ENCODE measurements at places on chromosomes 7 and 10.

GRCh38 chr7:108268200-108268820 is 138.1 kb upstream of the LAMB4 start:
- no peak for DNase-seq

GRCh38 chr7:47622586-47622945 is 40.7 kb upstream of the TNS3 start:
- no peak for DNase-seq

- no peak for DNase-seq
These were observed 1.7 kb upstream of the ST7 start for GRCh38 chr7:116951366-116952292.

- DNase-seq: no peak
These were observed 329 bp downstream of the NOLC1 start for GRCh38 chr10:102152545-102152890.

DNA sequence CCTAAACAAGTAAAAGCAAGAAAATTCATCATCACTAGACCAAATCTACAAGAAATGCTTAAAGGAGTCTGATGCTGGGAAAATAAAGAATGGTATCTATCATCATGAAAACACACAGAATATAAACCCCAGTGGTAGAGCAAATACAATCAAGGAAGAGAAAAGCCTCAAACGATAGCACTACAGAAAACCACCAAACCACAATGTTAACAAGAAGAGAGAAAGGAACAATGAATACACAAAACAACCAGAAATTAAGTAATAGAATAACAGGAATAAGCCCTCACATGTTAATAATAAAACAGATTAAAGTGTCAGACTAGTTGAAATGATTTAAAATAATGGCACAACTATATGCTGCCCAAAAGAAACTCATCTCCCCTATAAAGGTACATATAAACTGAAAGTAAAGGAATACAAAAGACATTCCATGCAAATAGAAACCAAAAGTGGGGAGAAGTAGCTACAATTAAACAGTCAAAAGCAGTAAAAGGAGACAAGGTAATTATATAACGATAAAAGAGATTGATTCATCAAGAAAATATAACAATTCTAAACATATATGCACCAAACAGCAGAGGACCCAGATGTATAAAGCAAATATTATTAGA is 77.3 kb downstream of the JMJD1C start:
- DNase-seq: no peak

DNA sequence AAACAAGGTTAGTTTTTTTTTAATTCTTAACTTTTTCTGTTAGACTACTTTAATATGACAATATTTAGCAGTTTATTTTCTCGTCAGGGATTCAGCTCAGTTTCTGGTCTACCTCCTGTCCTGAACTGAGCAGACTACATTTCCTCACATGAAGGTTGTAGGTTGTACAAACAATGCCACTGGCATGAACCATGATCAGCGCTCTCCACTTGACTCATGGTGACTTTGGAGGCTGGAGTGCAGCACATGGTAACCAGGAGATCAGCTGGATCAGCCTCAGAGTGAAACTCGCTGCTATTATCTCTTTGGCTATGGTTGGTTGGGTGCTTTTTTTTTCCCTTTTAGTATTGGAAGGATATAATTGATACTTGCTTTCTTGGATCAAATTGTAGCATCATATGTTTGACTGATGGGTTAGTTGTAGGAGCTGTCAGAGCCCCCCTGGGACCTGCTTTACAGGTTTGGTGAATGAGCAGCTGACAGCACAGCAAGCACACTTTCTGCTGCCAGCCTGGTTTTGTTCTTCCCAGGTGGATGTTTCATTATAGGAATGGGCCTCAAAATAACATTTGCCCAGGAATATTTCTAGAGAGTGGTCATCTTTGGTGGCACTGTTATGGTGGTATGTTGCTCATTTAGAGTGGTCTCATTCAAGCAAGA is 556.4 kb downstream of the AUTS2 start:
- no peak for DNase-seq

GRCh38 chr10:14153570-14154055 is 177.1 kb downstream of the FRMD4A start:
- no peak for DNase-seq

DNA sequence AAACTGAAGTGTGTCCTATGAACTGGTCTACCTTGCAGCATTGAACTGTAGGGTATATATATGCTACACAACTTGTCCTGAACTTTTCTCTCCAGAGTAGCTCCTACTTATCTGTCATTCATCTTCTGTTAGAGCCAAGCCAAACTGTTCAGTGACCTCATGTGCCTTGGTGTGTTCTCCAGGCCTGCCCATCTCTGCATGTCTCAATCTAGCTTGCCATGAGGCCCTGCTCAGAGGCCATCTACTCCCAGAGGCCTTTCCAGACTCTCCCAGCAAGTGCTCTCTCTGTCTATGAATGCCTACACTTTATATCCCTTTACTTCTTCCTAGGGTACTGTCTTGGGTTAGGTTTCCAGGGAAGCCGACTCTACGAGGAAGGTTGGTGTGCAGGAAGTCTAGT is 99.8 kb upstream of the MTPN start:
- no peak for DNase-seq

GRCh38 chr10:63769367-63769766 is 248.2 kb downstream of the REEP3 start:
- no peak for DNase-seq

DNA sequence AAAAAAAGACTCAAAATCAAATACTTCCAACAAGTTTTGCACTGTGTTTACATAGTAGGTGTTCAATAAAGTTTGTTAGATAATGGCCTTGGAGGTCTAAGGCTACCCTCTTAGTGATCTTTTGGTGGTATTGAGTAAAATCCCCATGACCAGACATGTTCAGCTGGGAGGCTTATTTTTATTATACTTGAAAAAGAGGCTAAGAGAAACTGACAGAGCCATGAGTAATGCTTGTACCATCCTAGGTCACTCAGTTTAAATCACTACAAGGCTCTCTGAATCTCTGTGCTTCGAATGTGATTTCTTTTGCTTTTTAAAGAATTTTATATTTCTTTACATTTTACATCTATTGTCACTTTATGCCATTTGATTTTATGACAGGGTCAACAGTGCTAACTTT is 90.5 kb downstream of the TWIST1 start:
- no peak for DNase-seq

GRCh38 chr10:131560706-131561355 is 249.3 kb upstream of the TCERG1L start:
- DNase-seq: no peak

DNA sequence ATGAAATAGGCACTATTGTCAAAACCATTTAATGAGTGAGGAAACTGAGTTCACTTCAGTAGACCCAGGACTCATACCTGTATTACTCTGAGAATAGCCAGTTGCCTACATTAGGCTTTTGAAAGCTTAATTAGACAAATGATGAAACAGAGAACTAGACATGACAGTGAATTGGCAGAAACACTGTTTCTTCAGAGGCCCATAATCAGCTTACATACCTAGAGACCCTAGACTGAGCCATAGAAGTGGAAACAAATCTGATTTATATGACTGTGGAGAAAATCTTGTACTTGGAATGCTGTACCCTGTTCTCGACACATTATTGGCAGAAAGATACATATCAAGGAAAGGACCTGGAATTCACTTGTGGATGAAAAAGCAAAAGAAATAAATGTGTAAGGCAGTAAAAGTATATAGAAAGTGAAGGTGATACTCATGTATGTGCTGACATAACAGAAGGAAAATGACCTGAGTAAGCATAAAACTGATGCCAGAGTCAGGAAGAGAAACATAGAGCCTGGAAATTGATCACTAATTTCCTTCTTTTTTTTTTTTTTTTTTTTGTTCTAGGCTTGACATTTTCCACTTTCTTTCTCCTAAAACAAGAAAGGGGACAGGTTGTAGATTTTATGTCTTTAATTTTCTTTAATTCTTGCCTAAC is 251.5 kb downstream of the BICC1 start:
- no peak for DNase-seq

- peak; percentile 18 for DNase-seq
These were observed at the start of gene PRXL2A for GRCh38 chr10:80408242-80409101. TSS of gene PRXL2A (plus strand) at chr10:80408551. CDS start at chr10:80420468, 11,917 bp downstream.

- no peak for DNase-seq
These were observed 54.3 kb downstream of the CLIP2 start for GRCh38 chr7:74343281-74344131.

GRCh38 chr10:119296703-119297102 is 89.3 kb downstream of the GRK5 start:
- DNase-seq: no peak

- no peak for DNase-seq
These were observed 262.9 kb upstream of the MAGI2 start for GRCh38 chr7:79716329-79716728.

DNA sequence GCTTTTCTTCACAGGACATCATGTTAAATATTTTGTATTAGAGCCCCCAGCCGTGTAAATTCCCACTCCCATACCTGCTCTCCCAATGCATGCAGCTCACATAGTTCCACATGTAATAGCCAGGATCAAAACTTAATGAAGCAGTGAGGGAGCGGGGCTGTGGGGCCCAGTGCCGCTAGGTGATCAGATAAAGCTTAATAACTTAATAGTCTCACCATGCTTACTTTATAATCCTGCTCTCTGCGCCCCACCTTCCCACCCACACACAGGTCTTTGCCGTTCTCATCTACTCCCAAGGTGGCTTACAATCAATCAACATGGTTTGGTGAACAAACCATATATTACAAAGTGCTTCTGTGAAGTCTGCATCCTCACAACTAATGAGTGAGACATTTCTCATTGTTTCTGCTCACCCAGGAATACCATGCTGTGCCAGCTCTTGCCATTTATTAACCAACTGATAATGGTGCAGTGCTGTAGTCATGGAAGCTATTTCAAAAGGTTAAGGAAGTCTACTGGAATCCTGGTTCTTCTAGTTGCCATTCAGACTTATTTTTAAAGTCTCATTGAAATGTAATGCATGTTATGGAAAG is 156.4 kb downstream of the CTTNBP2 start:
- DNase-seq: no peak

DNA sequence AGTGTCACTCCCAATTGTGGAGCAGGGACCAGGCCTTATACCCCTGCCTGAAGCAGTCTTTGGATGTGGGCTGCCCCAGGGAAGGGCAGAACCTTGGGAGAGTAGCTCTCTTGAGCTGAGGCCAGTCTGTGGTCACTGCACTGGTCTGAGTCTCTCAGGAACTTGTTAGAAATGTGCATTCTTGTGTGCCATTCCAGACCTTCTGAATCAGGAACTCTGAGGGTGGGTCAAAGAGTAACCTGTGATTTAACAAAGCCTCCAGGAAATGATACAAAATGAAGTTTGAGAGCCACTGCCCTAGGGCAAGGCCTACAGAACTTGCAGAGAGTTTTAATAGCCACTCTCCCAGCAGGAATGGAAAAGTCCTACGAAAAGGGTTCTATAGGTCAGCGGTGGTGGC is 68.1 kb downstream of the LYZL1 start:
- no peak for DNase-seq

- peak; percentile 33 for DNase-seq
These were observed 81.0 kb downstream of the CCNY start for GRCh38 chr10:35417313-35417625.

- DNase-seq: no peak
These were observed 855.1 kb downstream of the LRMDA start for GRCh38 chr10:76286536-76286935.

DNA sequence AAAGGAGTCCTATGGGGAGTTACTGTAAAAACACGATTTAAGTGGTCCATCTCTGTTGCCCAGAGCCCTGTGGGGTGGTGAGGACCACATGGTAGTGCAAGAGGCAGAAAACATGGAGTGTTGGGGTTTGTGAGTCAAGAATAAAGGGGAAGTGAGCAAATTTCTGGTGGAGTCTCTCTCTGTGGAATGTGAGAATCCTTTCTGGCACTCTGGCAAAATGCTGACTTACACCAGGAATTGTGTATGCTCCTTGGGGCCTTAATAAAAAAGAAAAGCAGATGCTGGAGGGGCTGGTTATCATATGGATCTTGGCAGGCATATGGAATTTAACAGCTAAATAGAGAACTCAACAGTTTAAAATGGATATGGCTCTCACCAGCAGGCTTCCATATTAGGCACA is 486.0 kb downstream of the TNS3 start:
- DNase-seq: no peak

GRCh38 chr10:67596641-67597040 is 99.4 kb downstream of the CTNNA3 start:
- no peak for DNase-seq

- no peak for DNase-seq
These were observed 59.2 kb upstream of the ADCY1 start for GRCh38 chr7:45514944-45515343.

GRCh38 chr10:114070710-114071109 is 27.0 kb downstream of the ADRB1 start:
- no peak for DNase-seq

GRCh38 chr7:42714356-42714755 is 197.5 kb downstream of the C7orf25 start:
- DNase-seq: no peak

GRCh38 chr7:74542558-74543117 is 88.9 kb downstream of the GTF2IRD1 start:
- no peak for DNase-seq

DNA sequence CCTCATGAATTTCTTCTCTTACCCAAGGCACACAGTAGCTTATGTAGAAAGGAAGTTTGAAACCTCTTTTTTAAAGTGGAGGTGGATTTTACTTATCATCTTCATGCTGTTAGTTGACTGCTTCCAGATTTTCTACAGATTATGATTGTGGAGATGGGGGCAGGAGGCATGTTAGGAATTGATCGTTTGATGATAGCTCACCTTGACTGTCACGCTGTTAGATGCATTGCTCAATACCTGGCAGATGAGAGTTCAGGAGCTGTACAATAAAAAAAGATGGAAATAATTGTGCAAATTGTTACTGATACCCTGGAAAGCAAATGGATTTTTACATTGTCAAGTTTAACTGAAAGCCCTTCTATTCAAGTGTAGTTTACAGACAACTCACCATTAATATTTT is 340.3 kb downstream of the PLXDC2 start:
- DNase-seq: no peak

DNA sequence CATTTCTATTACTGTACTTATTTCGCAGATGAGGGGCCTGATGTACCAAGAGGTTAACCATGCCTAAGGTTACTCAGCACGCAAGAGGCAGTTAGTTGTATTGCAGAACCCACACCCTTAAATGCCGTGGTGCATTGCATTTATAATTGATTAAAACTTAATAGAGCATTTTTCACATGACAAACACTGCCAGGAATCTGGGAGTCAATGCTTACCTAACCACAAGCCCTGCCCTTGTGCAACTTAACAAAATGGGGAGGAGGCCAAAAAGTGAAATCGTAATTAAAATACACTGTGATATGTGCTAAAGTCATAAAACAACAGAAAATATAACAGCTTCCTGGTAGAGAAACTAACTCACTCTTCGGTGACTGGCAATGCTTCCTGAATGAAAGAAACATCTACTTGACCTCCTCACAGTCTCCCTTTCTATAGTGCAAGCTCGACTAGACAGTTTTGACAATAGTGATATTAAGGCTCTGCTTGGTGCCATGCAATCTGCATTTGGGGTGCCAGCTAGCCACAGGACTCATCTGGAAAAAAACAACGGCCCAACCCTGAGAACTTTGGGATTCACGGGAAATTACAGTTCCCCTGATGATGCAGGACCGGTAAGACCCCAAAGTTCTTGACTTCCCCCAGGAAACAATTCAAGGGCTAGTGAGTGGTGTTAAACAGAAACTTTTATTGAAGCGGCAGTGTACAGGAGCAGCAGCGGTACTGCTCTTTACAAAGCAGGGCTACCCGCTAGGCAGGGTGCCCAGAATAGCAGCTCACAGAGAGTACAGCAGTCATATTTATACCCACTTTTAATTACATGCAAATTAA is 612.4 kb downstream of the TNS3 start:
- no peak for DNase-seq
